ENCODE measurements at places on chromosomes 1 and 21. TPM values are rescaled to one million over a fixed set of nuclear protein-coding genes. Genes with fewer than 3 reads are reported as not detected.
A peak's percentile ranks its signal among the peaks of the same experiment; 100 is the strongest.

The ST6GALNAC3 gene
- total RNA-seq = 8.8 TPM

DNA sequence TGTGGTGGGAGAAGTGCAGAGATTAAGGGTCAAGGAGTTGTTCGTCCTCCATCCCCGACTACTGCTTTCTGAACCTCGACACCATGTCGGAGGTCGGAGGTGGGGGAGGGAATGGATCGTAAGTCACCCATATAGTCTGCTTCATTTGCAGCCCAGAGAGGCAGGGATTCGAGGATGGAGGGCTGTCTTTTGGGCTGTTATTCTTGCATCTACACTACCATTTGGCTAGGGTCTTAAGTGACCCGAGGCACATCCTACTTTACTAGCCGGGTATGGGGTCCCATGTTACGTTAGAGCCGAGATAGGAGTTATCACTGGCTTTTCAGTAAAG, 578 bp downstream of the USP21 start:
- DNase-seq = no peak
- no peaks in the 10 kb centered on the region for H3K27me3 ChIP-seq
- H3K4me3 ChIP-seq = peak overlapping the region; percentile 98
- peaks cover 58% of the 10 kb centered on the region for H3K36me3 ChIP-seq
- peak overlapping the region; percentile 88 for H3K27ac ChIP-seq

DNA sequence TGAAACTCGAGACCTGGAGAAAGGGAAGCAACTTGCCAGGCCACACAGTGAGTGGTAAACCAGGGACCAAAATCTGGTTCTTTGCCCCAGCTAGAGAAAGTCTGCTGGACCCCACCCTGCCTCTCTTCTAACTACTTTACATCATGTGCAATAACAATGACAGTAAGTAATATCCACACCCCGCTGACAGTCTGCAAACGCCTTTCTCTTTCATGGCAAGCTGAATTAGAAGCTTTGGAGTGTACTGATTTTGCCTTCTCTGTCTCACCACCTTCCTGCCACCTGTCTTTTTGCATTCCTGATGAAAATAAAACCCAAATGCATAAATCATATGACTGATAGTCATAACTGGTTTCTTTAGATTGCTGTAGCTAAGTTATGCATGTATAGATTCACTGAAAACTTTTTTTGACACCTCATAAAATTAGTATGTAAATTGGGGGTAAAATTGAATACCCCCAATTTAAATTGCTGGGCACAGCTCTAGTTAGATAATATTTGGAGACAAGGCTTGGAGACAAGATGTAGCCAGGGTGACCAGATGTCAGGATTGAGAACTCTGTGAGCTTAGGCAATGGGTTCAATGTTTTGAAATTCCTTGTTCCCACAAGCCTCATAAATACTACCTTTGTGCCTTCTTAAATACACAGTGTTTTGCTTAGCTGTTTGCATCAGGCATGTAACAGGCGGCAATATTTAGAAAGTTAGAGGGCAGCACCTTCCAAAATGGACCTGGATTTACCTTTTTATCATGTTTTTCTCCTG, 73.5 kb downstream of the ST6GALNAC5 start:
- H3K27me3 ChIP-seq = no peaks in the 10 kb centered on the region
- no peaks in the 10 kb centered on the region for H3K36me3 ChIP-seq
- H3K27ac ChIP-seq = no peak overlapping the region
- no peak overlapping the region for H3K4me3 ChIP-seq
- DNase-seq = no peak
- H3K4me1 ChIP-seq = peaks cover 9% of the 10 kb centered on the region

- no peak for DNase-seq
- peaks cover 14% of the 10 kb centered on the region for H3K4me1 ChIP-seq
- H3K36me3 ChIP-seq = no peaks in the 10 kb centered on the region
These were observed 77.8 kb upstream of the CD55 start for GRCh38 chr1:207243442-207244408.

- DNase-seq = peak; percentile 72
- no peak overlapping the region for H3K27ac ChIP-seq
- no peaks in the 10 kb centered on the region for H3K36me3 ChIP-seq
- H3K4me3 ChIP-seq = no peak overlapping the region
These were observed 37.2 kb upstream of the CITED4 start for GRCh38 chr1:40899230-40899870.

Measured in lower lobe of right lung (tissue), 2 donors.